ENCODE measurements at places on chromosomes 7 and 10. TPM values are rescaled to one million over a fixed set of nuclear protein-coding genes. Genes with fewer than 3 reads are reported as not detected.

GRCh38 chr7:107384025-107384424, 85.8 kb upstream of the GPR22 start:
- no peak for DNase-seq

- DNase-seq, result peak; percentile 46
Measured at GRCh38 chr7:24786941-24787340, 29.7 kb upstream of the GSDME start.

- DNase-seq, result no peak
Measured at GRCh38 chr10:9069136-9069535, 1014.6 kb downstream of the GATA3 start.

DNA sequence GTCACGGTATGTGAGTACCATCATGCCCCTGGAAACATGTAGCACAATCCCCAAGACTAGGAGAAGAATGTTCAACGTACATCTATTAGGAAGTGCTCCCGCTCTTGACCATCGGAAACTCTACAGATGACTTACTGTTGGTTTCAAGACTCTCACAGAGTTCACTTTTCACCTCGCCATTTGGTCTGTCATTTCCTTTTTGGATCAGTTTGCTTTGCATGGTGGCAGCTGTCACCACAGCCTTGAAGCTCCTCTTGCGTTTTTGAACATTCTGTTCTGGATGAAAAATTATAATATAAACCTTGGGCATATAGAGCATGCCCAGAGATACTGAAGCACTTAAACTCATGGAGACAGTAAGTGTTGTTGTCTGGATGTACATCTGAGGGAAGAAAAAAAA, 806.8 kb downstream of the GRM8 start:
- no peak for DNase-seq

GRCh38 chr10:103931603-103932002, 13.6 kb upstream of the STN1 start:
- DNase-seq, result no peak

DNA sequence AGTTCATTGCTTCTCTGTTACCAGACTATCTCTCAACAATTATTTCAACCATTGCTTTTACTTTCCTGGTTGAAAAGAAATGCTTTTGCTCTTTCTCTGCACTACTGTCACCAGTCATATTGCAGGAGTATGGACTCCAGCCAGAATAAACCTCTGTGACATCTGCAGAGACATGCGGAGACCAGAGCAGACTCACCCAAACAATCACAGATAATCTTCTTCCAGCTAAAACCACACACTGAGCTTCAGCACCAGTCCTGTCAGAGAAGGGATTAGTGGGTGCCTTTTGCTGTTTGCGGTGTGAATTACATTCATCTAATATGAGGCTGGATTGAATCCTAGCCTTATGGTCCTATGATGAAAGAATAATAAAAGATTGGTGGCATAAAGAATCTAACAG, 258.6 kb downstream of the CNTNAP2 start:
- no peak for DNase-seq

- no peak for DNase-seq
Measured at GRCh38 chr7:133389727-133390126, 136.8 kb downstream of the EXOC4 start.

DNA sequence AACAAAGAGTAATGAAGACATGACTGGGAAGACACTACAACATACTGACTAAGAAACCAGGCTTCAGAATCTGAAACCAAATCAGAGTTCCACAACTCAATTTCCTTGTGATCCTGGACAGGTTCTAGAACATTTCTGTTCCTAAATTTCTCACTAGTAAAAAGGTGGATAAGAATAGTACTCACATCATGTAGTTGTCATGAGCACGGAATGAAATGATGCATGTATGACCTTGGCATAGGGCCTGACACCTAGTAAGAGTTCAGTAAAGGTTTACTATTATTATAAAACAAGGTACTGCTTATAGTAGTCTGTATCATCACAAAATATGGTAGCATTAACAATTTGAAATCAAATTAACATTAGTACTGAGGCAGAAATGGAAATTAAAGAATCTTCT, 19.9 kb downstream of the DOCK4 start:
- DNase-seq, result no peak

DNA sequence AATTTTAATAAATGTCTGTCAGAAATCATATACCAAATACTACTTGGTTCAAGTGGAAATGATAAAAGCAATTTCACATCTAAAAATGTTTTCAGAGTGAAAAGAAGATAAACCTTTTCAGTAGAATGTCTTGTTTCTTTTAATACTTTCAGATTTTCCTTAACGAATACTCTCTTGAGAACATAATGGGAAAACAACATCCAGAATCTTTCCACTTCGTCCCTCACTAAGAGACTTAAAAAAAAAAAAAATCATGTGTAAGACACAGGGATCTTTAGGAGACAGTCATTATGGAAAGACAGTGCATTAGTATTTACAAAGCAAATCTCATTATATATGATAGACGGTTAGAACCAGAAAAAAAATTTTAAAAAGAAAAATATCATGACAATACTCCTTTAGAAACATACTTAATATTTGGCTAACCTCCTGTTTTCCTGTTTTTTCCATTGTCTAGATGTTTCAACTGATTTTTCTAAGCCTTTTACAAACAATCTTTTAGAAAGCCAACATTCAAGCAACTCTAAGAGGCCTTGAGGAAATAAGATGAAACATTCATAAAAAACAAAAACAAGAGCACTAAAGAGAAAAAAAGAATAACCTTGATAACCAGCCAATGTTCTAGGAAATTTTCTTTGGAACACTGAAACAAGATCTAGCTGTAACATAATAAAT, 339.9 kb upstream of the LRRN3 start:
- no peak for DNase-seq

DNA sequence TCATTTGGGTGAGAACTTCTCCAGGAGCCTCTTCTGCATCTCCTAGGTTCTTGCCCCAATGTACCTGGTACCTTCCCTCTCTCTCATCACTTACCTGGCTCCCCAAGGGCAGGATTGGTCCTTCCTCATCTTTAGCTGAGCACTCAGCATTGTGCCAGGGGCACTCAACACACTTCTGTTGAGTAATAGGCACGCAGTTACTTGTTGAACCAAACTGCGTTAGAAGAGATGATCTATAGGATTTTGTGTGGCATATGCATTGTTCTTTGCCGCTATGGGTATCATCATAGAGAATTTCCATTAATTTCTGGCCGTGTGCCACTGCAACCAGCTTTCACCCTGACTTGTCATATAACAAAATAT, 16.4 kb downstream of the TBXAS1 start:
- no peak for DNase-seq

- peak; percentile 83 for DNase-seq
Measured at GRCh38 chr7:2451171-2452073, 24.8 kb downstream of the GRIFIN start.

- no peak for DNase-seq
Measured at GRCh38 chr7:41224063-41224763, 478.7 kb downstream of the INHBA start.

GRCh38 chr10:123804716-123805115, 86.9 kb downstream of the CPXM2 start:
- no peak for DNase-seq

DNA sequence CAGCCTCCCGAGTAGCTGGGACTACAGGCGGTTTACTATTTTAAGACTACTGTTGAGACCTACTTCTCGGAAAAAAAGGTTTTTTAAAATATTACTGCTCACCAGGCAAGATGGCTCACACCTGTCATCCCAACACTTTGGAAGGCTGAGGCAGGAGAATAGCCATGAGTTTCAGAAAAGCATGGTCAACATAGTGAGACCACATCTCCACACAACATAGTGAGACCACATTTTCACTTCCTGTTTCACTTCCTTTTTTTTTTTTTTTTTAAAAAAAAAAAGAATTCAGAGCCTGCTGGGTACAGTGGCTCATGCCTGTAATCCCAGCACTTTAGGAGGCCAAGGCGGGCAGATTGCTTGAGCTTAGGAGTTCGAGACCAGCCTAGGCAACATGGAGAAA, 46.5 kb downstream of the SVOPL start:
- no peak for DNase-seq

DNA sequence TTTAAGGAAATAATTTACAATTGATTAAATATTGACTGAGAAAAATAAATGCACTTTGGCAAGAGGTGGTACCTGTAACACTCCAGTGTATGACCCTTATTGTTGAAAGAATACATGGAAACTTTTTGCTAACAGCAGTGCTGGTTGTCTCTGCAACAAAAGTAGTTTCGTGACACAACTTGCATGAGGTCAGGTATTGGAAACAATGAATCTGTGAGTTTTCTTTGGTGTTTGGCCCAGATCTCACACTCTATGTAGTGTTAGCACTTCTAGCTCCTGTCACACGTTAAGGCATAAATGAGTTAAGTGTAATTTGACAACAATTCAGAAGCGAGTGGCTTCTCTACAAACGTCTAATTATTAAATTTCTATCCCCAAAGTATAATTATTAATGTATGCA, 137.7 kb upstream of the MDFIC start:
- no peak for DNase-seq

GRCh38 chr7:48424731-48425130, 253.5 kb downstream of the ABCA13 start:
- DNase-seq, result no peak

DNA sequence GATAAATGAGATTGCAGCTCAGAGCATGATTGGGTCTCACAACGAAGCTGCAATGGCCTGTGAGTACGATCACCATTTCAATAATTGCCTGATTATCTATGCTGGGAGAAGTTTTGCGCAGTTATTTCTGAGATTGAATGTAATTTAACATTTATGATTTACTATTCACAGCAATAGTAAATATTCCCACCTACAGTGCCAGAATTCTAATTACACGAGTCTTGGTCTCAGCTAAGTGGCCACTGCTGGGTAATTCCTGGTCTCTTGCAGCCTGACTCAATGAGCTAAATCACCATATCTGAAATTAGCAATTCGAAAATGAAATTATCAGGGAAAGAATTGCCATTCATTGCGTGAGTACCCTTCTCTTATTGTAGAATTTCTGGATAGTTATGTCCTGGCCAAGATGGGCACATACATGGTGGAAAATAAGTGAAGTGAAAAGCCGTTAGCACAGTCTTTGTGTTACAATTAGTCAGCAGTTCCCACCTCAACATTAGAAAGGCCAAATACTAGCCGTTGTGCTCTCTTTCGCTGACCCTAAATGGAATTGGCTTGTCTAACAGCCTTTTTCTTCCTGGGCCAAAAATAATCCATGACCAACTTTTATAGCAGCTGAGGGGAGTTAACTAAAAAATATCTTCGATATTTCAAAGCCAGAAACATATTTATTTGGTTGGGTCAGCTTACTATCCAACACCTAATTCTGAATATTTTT, 681.0 kb upstream of the C7orf33 start:
- DNase-seq, result no peak

- no peak for DNase-seq
Measured at GRCh38 chr7:131733604-131734003, 177.2 kb upstream of the PODXL start.

DNA sequence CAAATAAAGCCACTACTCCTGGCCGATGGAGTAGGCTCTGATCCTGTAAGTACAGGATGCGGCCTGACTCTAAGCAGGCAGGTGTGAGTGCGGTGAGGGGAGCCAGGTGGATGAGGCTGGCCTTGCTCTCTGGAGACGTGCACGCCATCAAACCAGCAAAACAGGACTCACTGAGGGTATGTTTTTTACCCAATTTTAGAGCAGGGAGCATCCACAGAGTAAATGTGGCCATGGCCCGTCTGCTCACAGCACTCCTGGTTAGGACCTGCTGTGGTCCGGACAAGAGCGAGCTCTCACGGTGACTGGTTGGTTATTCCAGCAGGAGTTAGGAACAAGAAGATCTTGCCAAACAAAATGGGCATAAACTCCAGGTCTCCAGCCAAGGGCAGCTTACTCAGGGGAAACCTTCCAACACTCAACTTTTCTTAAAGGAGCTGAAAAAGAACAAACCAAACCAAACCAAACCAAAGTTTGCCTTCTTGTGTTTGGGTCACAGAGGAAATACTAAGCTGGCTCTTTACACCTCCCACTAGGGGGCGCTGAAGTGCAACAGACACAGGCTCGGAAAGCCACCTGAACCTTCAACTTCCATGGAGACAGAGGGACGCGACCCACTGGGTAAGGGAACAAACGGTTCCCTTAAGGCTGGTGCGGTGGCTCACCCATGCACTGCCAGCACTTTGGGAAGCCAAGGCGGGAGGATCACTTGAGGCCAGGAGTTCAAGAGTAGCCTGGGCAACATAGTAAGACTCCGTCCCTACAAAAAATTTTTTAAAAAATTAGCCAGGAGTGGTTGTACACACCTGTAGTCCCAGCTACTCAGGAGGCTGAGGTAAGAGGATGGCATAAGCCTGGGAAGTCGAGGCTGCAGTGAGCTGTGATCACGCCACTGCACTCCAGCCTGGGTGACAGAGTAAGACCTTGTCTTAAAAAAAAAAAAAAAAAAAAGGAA, 122.4 kb downstream of the CLEC2L start:
- DNase-seq, result peak; percentile 87

GRCh38 chr10:8051851-8052257, 2.6 kb upstream of the GATA3 start:
- no peak for DNase-seq

- no peak for DNase-seq
Measured at GRCh38 chr10:129410688-129411392, 56.2 kb upstream of the MGMT start.

- DNase-seq, result no peak
Measured at GRCh38 chr7:73978661-73979563, 49.1 kb upstream of the ELN start.

PLEKHS1 gene
- total RNA-seq, result not detected

HMX2 gene
- not detected for total RNA-seq

PPP1R17 gene
- not detected for total RNA-seq

MRM2 gene
- 35.1 TPM for total RNA-seq

ORAI2 gene
- 58.1 TPM for total RNA-seq

FAM25C gene
- not detected for total RNA-seq

SFTPA1 gene
- total RNA-seq, result not detected

HOXA1 gene
- 0.28 TPM for total RNA-seq

ZNHIT1 gene
- 56.6 TPM for total RNA-seq

IFIT1B gene
- not detected for total RNA-seq
